SIG-M5 (cell line): ENCODE measurements at places on chromosomes 12 and 14.

GRCh38 chr14:97120204-97120603, 323.0 kb downstream of the VRK1 start:
- DNase-seq: no peak

DNA sequence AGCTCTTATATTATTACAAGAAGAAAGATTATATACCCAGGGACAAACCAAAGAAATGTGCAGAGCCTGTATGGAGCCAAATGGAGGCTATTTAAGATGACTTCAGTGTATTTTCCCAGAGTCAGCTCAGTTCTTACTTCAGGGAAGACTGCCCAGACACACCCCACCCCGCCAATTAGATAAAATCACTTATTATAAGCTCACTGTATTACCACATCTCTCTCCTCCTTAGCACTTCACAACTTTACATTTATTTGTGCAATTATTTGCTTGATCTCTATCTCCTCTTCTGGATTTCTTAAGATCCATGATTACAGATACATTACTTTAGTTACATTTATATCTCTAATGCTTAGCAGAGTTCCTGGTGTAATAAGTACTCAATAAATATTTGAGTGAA, 24.7 kb upstream of the WDR89 start:
- DNase-seq: no peak

- no peak for DNase-seq
These were observed 72.7 kb upstream of the FUT8 start for GRCh38 chr14:65339866-65340265.

GRCh38 chr12:56375598-56376434, 13.2 kb upstream of the APOF start:
- no peak for DNase-seq

GRCh38 chr14:54567639-54568561, 972 bp downstream of the SAMD4A start:
- no peak for DNase-seq

- no peak for DNase-seq
These were observed 138.4 kb downstream of the SEC23A start for GRCh38 chr14:38964630-38965029.

- DNase-seq: no peak
These were observed 164.3 kb downstream of the SLC5A8 start for GRCh38 chr12:101045486-101046464.

DNA sequence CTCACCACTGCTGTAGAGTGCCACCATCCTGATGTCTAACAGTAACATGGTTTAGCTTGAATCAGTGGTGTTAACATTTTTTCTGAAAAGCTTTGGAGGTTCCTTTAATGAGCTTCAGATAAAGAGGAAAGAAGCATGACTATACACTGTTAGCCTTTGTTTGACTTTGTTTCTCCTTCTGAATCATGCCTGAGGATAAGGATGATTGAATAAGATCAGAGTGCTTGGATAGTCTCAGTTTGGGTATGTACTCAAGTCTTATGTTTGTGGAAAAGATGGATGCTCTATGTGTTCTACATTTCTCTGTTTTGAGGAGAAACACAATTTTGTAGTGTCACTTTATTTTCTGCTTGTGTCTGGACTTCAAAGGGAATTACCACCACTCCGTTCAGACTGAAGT, 42.0 kb downstream of the GPATCH2L start:
- no peak for DNase-seq

DNA sequence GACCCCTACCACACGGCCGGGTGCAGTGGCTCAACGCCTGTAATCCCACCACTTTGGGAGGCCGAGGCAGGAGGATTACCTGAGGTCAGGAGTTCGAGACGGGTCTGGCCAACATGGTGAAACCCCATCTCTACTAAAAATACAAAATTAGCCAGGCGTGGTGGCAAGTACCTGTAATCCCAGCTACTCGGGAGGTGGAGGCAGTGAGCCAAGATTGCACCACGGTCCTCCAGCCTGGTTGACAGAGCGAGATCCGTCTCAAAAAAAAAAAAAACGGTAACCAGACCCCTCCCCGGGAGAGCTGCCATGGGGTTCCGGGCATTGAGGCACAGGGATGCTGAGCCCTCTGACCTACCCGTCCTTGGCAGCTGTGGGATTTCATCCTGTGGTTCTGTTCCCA, 21.8 kb downstream of the BCL7A start:
- DNase-seq: no peak

- DNase-seq: no peak
These were observed 310.0 kb upstream of the DDHD1 start for GRCh38 chr14:53462931-53463778.

- DNase-seq: no peak
These were observed 1278.3 kb downstream of the SLC16A7 start for GRCh38 chr12:60874091-60874490.

- no peak for DNase-seq
These were observed 16.8 kb downstream of the RFC5 start for GRCh38 chr12:118033323-118033722.

DNA sequence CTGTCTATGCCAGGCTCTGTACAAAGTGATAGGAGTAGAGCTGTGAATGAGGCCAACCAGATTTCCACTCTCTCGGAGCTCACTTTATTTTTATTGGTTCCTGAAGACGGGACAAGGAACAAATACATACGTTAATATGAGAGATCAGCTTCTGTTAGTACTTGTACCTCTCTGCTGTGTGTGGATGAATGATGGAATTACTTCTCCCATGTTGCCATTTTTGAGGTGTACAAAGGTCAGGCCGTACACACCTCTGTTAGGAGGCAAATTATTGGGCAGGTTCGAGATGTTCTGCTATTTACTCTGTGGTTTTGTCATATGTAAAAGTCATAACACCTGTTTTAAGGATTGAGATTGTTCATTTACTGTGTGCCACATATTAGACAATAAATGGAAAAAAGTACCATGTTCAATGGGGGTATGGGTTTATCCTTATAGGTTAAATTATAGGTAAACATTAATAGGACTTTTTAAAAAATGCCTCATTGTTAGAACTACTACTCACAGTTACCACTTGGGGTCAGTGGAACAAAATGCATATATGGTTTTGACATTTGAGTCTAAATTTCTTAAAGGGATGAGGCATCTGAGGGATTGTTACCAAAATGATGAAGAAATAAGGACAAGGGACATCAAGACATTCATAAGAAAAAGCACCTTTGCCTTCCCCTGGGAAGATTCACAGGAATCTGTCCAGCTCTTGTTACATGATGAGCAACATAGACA, 26.9 kb downstream of the WBP11 start:
- DNase-seq: no peak

DNA sequence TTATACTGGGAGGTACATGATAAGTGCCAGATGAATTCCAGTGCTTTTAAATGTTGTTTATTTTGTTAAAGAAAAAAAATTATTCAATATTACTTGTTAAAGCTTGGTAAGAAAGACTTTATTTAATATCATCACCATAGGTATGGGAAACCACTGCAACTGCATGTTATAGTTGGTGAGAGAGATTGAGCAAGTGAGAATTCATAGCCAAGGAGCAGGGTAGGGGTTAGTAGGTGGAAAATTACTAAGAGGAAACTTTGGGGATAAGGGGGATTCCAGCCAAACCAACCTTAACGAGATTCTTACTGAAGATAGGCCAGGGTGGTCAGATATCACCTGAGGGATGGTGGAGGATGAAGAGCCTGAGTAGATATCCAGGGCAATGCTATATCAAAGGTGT, 38.4 kb downstream of the SLC16A7 start:
- DNase-seq: no peak

GRCh38 chr12:6662602-6662905, 365 bp downstream of the ING4 start:
- DNase-seq: no peak

- no peak for DNase-seq
These were observed 122.0 kb downstream of the TMEM117 start for GRCh38 chr12:43957732-43958372.

DNA sequence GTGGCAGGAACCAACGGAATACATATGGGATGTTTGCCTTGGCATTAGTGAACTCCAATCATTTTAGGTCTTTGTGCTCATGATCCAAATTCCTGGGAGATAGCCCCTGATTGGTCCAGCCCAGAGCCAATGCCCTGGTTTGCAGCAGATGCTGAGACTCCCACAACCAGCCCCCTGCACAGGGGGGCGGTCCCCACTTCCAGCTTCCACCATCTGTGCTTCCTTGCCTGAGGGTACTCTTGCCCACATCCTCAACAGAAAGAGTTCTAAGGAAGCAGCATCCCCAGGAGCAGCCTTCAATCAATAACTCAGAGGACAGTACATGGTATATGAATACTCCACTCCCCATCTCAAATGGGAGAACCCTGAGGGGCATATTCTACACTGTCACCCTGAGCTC, 39.7 kb upstream of the FICD start:
- no peak for DNase-seq

GRCh38 chr12:57012600-57013465, 3.5 kb downstream of the TAC3 start:
- DNase-seq: no peak

- DNase-seq: no peak
These were observed 56.9 kb upstream of the TCL1A start for GRCh38 chr14:95770777-95771176.

GRCh38 chr12:71158361-71158882, 623 bp upstream of the TSPAN8 start:
- no peak for DNase-seq

DNA sequence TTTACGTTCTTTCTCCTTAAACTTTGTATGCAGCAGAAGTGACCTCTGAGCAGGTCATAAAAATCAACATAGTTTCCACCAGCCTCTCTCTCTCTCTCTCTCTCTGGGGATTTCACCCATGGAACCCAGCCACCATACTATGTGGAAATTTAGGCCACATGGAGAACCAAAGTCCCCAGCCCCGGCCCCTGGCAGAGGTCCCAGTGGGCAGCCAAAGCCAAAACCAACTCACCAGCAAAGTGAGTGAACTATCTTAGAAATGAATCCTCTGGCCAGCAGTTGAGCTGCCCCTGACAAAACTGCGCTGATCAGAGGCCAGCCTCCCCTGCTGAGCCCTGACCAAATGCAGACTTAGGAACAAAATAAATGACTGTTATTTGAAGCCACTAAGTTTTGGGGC, 9.2 kb downstream of the DUSP6 start:
- DNase-seq: no peak

DNA sequence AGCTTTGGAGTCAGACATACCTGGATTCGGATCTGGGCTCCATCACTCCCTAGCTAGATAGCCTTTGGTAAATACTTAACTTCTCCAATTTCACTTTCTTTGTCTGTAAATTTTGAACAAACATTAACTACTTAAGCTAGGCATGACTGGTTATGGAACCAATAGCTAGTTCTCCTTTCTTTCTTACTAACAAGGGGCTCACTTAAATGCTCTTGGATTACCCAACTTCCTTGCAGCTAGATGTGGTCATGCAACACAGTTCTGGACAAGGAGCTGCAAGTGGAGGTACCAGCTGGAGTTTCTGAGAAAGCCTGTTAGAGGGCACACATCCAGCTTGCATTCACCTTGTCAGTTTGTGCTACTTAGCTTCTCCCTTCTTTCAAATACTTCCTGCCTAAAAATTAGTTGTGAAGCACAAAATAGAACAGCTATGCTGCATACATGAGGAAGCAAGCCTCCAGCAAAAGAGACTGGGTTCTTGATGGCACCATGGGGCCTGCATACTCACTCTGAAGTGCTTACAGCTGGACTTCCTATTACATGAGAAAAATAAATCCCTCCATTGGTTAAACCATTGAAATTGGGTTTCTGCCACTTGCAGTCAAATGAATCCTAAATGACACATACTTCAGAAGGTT, 210.1 kb upstream of the EEA1 start:
- peak; percentile 95 for DNase-seq

DNA sequence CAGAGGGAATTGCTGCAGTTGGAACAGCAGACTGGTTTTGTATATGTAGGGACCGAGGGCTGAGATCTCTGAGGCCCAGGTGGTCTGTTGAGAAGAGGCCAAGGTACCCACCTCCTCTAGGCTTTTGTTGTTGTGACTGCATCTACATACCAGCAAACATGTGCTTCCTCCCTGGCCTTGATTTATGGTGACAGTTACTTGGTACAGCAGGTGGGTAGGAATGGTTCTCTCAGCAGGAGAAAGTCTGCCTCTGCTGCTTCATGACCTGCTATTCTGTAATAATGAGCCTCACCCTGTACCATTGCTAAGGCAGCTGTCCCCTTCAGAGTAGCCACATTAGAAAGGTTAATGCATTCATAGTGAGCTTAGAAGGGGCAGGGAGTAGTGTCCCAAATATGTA, 196.7 kb upstream of the PELI2 start:
- no peak for DNase-seq

- DNase-seq: no peak
These were observed 222.0 kb upstream of the LRIG3 start for GRCh38 chr12:59142183-59142790.

GRCh38 chr12:96822641-96823040, 84.4 kb upstream of the NEDD1 start:
- DNase-seq: no peak

DNA sequence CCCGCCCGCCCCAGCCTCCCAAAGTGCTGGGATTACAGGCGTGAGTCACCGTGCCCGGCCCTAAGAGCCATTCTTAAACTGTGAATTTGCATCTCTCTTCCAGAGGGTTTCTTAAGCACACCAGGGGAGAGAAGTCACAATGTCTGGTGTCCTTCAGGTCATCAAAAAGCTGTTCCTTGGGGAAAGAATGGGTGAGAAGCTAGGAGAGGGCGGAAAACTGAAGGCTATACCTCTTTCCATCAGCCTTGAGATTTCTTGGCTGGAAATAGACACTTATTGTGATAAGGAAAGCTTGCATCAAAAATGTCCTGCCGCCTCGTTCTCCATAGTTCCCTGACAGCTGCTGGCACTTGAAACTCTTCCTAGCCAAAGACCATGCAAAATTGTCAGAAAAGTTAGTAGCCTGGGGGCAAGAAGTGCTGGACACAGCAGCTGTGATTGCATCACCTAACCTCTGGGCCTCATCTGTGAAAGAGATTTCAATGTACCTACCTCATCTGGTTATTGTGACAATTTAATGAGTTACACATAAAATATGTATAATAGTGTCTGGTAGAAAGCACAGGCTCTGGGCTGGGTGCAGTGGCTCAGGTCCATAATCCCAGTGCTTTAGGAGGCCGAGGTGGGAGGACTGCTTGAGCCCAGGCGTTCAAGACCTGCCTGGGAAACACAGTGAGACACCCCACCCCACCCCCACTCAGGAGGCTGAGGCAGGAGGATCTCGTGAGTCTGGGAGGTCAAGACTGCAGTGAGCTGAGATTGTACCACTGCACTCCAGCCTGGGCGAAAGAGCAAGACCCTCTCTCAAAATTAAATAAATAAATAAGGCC, 9.7 kb upstream of the UBC start:
- DNase-seq: no peak

DNA sequence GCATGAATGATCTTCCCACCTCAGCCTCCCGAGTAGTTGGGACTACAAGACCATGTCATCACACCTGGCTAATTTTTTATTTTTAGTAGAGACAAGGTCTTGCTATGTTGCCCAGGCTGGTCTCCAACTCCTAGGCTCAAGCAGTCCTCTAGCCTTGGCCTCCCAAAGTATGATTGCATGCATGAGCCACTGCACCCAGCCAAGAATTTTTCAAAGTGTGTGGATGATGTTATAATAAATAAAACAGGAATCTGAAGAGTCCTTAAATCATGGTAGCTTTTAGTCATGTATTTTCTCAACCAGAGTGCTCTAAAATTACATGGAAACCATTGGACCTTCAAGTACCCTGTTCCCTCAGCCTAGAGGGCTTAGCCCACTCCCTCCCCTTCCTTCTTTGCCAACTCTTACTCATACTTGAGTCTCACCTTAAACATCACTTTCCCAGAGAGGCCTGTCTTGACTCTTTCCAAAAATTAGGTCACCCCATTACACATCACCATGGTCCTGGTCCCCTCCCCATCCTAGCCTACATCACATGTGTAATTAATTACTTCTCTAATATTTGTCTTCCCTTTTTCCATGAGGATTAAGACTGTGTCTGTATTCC, 52.2 kb upstream of the BICDL1 start:
- DNase-seq: no peak
